GM06990 (cell line): ENCODE measurements at places on chromosomes 4 and X.
A peak's percentile ranks its signal among the peaks of the same experiment; 100 is the strongest.

GRCh38 chr4:17511950-17512795, at the start of gene QDPR:
QDPR (minus strand) TSS chr4:17512090; CDS start chr4:17512054, 36 bp downstream.
- DNase-seq = peak; percentile 88

DNA sequence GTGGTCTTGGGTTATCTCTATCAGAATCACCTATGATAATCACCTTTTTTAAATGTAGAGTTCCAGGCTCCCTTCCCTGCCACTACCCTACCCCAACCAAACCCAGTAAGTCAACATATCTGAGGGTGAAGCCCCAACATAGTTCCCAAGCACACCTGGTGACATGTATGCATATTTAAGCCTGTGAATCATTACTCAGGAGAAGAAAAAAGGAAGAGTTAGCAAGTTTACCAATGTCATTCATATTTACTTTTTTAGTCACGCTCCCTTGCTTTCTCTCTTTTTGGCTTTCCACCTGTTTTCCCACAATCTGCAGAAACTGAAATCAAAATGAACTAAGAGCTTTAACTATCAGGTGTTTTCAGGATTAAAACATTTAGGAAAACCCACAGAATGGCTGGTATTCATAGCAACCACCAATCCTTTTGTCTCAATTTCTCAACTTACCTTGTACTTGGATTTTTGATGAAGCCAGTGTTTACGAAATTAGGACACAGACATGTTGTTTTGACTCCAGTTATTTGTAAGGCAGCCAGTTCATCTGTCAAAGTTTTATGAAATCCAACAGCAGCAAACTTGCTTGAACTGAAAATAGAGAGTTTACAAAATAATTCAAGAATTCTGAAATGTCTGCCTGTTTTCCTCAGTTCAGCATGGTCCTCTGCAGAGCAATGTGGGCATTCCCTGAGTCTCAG, 34.0 kb downstream of the HSD17B11 start:
- no peak for DNase-seq

GRCh38 chr4:82864336-82864979, 26.5 kb downstream of the SEC31A start:
- DNase-seq = no peak

DNA sequence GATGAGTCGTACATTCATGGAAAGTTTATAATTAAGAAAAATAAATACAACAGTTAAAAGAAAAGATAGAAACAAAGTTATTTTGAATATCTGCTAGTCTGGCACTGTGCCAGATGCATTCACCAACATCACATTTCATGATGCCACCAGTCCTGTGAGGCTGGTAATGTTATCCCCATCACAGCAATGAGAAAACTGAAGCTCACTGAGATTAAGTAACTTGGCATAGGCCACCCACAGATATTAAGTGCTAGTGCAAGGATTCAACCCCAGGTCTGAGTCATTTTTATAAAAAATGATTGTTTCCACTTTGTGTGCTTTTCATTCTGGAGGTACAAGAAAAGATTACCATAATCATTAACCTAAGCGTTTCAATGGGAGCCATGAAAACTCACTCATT, 65.0 kb upstream of the IL15 start:
- no peak for DNase-seq

- DNase-seq = no peak
Measured at GRCh38 chr4:38089961-38090360, 129.8 kb downstream of the PTTG2 start.

DNA sequence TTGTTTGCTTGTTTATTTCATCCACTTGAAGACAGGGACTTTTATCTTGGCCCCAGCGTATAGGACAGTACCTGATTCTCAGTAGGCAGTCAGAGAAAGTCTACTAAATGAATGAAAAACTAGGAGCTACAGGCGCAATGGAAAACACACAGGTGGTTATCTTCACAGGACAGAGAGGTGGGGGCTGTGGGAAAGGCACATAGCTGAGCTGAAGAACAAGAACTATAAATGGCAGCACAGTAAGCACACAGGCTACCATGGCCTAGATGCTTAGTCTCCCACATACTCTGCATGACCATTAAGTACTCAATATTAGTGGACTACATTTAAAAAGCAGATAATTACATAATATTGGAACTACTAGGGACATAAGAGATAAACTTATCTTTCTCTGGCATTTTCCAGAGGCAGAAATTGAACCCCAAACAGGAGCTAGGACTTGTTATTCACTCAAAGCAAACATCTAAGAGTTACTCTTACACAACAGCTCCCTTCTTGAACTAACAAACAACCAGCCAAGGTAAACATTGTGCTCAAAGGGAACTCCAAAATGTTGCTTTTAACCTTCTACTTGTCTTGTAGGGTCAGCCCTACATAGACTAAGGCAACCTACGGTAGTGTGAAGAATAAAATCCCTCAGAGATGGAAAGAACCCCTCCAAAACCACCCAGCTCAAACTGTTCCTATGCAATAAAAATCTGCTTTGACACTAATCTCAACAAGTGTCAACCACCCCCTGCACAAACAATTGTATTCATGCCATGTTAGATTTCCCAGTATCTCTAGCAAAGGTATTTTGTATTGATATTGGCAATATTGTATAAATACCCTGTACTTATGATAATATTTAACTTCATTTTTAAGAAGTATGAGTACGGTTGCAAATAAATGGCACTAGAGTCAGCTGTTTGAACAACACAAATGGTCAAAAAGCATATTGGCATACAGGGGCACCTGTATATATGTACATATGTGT, 593.6 kb downstream of the KLHL13 start:
- DNase-seq = no peak

DNA sequence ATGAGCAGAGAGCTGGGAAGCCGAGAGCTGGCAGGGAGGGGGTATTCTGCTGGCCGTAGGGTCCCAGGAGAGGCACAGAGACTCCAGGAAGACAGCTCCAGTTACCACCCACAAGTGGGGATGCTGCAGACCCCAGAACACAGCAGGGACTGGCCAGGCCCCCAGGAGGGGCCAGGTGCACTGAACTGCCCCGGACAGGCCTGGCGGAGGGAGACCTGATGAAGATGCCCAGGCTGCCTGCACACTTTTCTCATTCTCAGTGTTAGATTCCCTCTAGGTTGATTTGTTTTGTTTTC, 110.8 kb downstream of the CPZ start:
- DNase-seq = no peak

GRCh38 chr4:123298801-123299200, 97.8 kb upstream of the SPRY1 start:
- DNase-seq = no peak

DNA sequence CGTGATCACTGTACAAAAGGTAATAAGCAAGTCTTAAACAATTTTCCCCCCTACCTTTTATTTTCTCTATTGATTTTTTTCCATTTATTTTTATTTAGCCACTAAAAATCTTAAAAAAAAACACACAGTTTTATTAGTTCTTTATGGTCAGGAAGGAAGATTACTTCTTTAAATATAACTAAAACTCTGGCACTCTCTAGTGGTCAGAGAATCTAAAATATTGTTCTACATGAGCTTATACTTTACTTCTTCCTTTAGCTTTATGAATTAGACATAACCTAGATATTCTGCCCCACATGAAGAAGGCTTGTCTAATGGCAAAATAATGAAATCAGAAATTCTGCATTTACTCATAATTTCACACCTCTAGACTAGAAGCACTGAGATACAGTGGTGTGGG, 135.2 kb downstream of the PDE5A start:
- no peak for DNase-seq

DNA sequence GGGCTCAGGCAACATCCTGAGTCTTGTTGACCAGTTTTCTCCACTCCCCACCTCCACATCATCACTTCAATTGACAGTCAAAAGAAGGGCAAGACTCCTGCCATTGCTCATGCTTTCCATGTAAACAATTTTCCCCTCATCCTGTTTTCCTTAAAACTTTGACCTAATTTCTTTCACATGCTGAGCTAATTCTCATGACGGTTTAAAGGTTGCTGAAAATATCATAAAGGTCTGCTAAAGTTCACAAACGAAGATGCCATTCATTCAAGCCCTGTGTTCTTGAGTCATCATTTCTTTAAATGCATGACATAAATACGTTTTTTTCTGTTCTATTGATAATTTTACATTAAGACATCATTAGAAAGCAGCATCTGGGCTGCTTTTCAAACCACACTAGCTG, 353.9 kb downstream of the NKX6-1 start:
- DNase-seq = no peak

GRCh38 chrX:49166914-49167739, 4.6 kb downstream of the MAGIX start:
- DNase-seq = peak; percentile 65

DNA sequence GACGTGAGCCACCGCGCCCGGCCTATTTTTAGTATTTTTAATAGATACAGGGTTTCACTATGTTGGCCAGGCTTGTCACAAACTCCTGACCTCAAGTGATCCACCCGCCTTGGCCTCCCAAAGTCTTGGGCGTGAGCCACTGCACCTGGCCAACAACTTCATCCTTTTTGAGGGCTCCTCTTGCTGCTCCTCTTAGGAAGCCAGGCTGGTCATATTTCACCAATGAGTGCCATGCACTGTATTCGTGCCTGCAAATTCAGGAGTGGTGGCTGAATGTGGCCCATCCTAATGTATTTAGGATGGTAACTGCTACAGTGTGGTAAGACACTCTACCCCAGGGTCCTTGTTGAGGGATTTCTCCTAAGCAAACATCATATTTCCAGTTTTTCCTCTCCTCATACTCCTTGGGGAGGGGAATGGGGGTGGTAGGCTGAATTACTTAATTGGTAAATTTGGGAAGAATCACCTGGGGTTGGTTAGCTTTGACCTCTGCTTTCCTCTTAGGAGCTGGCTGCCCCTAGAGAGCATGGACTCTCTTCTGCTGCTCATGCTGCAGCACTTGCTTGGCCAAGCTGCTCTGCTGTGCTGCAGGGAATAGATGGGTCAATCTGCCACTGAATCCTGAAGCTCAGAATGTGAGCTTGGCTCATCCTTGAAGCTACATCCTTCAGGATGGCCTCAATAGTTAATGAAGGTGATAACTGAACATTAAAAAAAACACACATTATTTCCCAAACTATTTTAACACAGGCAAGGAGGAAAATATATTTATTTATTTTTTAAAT, 167.4 kb downstream of the HS3ST1 start:
- DNase-seq = no peak

DNA sequence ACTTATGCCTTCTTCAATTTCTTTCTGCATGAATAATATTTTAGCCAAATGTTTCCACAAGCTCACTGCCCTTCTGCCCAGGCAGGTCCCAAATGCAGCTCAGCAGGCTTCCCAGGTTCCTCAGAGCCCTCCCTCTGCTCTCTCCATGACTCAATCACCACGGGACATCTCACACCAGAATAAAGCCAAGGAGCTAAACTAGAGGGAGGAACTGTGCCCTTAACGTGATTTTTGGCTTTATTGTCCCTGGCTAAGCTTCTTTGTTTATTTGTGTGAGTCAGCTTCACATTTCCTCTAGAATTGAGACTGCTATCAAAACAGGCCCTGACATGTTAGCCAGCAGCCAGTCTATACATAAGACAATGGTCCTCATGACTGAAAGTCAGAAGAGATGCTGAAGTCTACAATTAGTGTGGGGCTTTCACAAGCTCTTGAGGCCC, 186.4 kb upstream of the GALNT7 start:
- DNase-seq = peak; percentile 59

GRCh38 chr4:110183643-110184042, 14.8 kb downstream of the ELOVL6 start:
- no peak for DNase-seq

DNA sequence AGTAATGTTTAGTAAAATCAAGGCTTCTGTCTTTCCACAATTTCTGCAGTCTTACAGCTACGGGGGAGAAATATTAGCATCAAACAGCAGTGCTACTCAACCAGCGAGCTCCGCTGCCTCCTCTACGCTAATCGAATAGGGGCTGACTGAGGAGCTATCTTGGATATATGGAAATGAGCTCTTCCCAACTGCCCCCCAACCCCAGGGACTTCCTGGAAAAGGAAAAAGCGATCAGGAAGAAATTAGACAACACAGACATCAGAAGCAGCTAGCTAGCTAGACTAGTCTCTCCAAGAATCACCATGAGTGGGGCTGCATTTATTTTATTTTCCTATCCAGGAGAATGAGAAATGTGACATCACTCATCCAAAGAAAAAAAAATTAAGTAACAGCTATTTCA, 7.6 kb downstream of the NKX6-1 start:
- no peak for DNase-seq

- no peak for DNase-seq
Measured at GRCh38 chrX:17809984-17810383, 51.1 kb downstream of the RAI2 start.

- no peak for DNase-seq
Measured at GRCh38 chr4:80926446-80926845, 104.1 kb upstream of the BMP3 start.

- DNase-seq = no peak
Measured at GRCh38 chr4:67727124-67727850, 26.3 kb upstream of the UBA6 start.

GRCh38 chr4:184315675-184316359, 98.1 kb upstream of the ENPP6 start:
- no peak for DNase-seq

GRCh38 chrX:19814778-19815177, 72.6 kb downstream of the SH3KBP1 start:
- DNase-seq = no peak

- DNase-seq = no peak
Measured at GRCh38 chrX:133215747-133216146, 2.4 kb downstream of the TFDP3 start.

DNA sequence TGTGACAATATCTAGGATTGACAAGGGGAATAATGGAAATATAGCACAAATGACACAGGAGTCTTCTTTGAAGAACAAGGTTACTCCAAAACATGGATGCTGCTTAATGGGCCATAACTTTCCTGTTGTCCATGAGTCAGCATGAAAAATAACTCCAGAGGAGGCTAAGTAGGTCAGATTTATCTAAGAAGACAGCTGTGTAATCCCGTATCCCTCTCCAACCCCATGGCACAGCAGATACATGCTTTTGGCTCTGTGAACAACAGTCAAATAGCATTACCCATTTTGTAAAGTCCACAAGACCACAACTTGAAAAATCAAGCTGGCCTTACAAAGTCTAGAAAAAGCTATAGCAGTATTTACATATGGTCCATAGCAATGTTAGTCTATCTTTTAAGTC, 2.1 kb upstream of the TMEM131L start:
- DNase-seq = no peak

DNA sequence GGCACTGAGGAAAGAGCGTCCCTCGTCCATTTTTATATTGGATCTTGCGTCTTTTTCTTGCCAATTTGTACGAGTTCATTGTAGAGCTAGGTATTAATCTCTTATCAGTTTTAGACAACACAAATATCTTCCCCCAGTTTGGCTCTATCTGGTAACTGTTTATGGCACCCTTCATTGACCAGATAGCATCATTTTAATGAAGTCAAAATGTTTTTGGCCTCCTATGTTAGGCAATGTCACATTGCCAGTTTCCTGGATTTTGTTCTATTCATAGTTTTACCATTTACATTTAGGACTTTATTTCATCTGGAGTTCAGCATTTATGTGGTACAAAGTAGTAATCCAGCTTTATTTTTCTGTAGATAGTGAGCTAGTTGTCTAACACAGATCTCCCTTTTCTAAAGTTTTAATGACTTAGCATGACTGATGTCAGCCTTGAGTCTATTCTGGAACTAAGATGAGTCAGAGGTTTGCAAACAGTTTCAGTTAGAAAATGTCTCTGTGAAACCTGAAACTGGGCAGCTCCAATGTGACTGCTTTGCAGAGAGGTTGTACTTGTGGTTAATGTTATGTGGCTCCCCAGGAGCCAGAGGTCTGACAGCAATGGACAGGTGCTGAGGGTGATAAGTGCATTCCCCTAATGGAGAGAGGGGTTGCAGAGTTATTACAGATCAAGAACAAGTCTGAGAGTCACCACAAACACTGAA, 5.3 kb upstream of the STBD1 start:
- peak; percentile 66 for DNase-seq
